ENCODE measurements at places on chromosomes 3 and 15.

DNA sequence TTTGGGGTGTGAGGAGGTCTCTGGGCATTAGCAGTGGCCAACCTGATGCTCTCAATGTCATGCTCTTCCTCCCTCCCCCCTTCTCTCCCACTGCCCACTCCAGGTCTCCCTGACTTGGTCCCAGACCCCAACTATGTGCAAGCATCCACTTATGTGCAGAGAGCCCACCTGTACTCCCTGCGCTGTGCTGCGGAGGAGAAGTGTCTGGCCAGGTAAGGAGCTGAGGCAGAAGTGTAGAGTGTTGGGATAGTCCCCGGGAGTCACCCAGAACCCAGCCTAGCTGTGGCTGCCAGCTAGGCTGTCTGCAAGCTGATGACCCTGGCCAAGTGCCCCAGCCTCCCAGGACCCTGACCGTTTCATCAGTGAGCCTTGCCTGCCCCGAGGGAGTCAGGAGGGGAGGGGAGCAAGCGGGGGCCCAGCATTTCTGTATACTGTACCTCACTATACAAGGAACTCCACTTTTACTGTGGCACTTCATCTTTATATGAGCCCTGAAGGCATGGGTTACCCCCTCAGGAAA is 16.5 kb downstream of the LOXL1 start:
- no peak for DNase-seq

DNA sequence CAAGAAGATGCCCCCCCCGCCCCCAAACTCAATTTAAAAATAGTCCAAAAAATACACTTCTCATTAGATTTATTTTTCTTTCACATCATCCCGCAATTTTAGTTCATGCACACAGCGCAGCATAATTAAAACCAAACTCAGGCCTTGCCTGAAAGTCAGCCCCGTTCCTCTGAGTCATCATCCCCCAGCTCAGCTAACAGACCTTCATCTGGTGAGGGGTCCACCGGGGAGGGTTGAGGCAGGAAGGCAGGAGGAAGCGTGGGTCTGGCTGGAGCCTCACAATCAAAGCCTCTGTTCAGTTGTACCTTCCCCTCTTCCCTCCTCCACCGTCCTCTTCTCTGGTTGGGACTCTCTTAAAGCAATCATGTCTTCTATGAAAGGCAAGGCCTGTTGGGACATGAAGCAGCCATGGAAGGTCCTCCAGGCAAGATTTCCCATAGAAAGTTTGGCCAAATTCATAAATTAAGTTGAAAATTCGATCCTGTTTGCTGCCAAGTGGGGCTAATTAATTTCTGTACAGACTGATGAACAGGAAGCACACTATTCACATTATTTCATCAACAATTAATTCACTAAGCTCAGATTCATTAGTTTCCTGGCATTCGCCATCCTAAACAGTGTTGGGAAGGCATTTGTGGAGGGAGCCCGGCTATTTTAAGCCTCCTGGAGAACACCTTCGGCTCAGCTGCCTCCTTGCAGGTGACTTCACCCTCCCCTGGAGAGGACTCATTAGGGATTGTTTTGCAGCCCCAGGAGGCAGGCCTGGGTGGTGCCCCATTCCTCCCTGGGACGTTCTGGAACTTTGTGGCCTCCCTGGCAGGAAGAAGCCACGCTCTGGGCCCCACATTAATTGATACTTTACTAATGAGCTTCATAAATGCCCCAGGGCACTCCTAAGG is 72.3 kb upstream of the BNC1 start:
- DNase-seq: no peak

DNA sequence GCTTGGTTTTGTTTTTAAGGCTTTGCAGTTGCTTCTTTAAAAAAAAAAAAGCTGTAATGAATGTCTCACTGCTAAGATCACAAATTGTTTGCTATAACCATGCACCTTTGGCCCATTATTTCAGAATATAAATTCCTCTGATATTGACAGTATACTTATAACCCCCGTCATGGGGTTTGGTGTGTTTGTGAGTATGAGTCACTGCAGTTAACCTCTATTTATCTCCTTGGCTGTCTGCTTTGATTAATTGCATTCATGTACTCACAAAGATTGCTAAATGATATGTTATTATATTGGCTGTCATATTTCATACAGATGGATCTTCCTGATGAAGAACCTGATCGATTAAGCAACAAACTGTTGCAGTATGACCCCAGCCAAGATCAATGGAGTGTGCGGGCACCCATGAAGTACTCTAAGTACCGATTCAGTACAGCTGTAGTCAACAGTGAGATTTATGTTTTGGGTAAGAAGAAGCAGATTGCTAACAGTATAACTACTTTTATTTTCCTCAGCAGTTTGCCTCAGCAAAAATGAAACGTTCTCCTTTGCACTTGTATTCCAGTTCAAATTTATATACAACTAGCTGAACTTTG is 14.9 kb downstream of the KBTBD12 start:
- DNase-seq: no peak

DNA sequence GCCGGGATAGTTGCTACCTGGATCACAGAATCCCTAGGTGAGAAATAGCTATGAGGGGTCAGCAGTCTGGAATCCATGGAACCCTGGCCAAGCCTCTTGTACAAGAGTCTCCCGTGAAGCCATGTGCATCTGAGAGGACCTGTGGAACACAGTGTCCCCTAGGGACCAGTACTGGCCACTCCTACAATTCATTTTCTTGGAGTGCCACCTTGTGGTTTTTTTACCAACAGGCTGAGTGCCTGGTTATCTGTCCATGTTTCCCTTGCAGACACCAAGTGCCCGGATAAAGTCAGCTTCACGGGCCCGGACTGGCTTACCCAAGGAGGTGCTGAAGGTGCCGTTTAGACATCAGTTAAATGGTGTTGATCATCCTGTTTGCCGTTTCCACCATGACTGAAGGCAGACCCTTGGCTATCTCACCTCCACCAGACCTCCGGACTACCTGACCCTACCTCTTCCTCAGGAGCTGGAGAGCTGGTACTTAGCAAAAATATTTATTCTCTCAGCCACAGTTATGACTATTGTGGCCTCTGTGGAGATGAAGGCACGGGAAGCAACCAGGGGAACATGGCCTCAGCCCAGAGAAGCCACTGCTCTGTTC is 93.9 kb downstream of the RBPMS2 start:
- peak; percentile 67 for DNase-seq

- no peak for DNase-seq
These were observed 529.8 kb downstream of the MAGI1 start for GRCh38 chr3:65508750-65509422.

DNA sequence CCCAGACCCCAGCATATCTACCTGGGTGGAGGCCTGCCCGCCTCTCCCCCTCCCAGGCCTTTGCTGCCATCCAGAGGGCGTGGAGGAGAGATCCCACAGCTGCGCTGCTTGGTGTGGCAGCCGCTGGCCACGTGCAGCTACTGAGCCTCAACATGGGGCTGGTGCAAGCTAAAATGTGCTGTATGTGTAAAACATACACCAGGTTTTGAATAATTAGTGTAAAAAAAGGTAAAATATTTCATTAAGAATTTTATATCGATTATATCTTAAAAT is 95.8 kb downstream of the SEC22A start:
- no peak for DNase-seq

DNA sequence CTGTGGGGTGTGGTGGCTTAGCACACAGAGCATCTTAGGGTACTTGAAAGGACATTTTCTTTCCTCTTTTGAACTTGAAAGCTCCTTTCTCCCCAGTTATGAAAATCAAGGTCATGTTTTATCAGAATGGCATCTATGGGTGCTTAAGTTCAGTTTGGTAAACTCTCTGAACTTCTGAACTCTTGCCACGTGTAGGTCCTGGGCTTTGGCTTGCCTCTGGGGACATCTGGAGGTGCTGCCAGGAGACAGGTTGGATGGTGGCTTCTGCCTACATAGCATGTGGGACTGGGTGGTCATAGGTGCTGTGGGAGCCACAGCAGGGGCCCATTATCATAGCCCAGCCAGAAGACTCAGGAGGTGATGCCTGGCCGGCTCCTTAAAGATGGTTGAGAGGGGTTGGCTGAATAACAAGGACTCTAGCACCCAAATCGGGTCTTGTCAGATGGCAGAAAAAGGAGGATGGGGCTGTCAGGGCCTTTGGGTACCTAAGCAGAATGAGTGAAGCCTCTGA is 15.6 kb downstream of the GHRL start:
- DNase-seq: no peak

DNA sequence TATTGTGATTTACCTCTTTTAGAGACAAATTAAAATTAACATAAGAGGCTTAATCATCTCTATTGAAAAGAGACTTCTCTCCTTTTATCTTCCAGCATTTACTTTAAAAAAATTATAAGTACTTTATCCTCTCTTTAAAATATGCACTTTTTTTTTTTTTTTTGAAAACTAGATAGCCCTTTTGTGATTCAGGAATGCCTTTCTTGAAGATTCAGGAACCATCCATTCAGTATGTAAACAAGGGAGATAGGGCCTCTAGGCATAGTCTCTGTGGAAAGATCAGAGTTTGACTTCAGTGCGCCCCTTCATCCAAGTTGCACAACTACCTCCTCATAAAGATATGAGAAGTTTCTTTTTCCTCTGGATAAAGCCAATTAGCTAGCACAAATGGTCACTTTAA is 1163.7 kb downstream of the SI start:
- no peak for DNase-seq

DNA sequence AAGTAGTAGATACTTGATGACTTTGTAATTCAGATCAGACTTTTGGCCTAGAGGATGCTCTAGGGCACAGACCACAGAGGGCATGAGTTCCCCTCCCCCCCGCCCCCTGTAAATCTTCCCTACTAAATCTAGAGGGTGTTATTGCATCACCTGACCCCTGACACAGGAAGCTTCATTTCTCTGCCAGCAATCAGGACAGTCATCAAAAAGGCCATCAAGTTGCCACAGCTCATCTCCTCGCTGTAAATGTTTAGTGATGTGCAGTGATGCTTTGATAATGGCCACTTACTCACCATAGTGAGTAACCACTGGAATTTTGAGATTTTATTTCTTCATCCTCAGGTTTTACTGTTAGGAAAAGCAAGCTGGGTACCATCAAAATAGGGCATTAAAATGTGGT is 289.2 kb upstream of the CHRM5 start:
- DNase-seq: no peak

DNA sequence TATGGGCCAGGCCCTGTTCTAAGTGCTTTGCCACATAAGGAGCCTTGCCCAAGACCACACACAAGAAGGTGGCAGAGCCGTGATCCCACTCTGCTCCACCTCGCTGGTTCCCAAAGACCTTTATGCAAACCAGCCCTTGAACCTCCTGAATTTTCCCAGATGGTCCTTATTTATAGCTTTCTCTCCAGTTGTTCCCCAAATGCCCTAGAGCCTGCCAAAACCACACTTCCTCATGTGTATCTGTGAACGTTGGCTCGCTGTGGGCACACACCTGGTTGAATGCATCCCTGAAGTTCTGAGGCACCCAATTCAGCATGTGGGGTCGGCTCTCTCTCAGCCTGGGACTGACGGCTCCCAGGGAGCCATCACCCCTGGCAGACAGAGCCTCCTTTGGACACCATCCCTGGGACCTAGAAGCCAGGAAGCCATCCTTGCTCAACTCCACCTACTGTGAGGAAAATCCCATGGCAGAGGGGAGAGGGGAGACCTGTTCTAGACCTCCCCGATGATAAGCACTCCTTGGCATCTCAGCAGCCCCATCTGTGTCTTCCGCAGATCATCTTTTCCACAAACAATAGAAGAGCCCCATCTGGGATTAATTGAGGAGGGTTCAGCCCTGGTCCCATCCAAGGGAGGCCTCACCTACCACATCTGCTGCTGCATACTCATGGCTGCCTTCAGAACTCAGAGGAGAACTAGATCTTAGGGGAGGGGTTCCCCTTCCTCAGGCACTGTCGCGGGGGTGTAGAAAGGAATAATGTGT is 42.3 kb upstream of the LIMD1 start:
- no peak for DNase-seq

DNA sequence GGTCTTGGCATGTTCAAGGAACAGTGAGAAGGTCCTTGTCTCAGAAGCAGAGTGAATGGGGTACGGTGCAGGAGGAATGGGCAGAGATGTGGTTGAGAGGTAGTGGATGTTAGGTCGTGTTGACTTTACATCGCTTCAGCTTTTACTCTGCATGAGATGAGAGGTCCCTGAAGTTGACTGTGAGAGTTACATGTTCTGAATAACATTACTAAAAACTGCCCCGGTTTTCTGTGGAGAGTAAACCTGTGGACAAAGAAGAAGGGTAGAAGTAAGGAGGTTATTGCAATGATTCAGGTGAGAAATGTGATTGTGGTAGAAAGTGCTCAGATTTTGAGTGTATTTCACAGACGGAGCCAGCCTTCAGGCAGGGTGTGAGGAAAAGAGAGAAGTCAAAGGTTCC is 105.6 kb downstream of the ARNT2 start:
- DNase-seq: no peak

GRCh38 chr3:48881006-48881405 is 17.7 kb downstream of the SLC25A20 start:
- no peak for DNase-seq

- DNase-seq: no peak
These were observed 18.3 kb downstream of the ANKRD63 start for GRCh38 chr15:40264321-40265153.

DNA sequence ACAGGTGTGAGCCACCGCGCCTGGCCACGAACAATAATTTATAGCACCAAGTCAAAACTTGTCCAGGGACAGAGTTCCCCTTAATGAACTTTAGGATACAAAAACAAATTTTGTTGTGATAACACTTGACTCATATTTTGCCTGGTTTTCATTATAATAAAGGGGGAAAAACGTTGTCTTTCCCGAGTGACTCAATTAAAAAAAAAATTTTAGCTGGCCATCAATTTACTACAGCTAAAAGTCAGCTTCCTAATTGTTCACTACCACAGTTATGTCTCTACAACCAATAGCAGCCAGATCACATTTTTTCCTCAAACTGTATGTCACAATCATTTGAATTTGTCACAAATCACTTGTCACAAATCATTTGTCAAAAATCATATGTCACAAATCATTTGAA is 116.0 kb downstream of the P3H2 start:
- DNase-seq: no peak

GRCh38 chr3:63042833-63043232 is 167.6 kb upstream of the CADPS start:
- no peak for DNase-seq

DNA sequence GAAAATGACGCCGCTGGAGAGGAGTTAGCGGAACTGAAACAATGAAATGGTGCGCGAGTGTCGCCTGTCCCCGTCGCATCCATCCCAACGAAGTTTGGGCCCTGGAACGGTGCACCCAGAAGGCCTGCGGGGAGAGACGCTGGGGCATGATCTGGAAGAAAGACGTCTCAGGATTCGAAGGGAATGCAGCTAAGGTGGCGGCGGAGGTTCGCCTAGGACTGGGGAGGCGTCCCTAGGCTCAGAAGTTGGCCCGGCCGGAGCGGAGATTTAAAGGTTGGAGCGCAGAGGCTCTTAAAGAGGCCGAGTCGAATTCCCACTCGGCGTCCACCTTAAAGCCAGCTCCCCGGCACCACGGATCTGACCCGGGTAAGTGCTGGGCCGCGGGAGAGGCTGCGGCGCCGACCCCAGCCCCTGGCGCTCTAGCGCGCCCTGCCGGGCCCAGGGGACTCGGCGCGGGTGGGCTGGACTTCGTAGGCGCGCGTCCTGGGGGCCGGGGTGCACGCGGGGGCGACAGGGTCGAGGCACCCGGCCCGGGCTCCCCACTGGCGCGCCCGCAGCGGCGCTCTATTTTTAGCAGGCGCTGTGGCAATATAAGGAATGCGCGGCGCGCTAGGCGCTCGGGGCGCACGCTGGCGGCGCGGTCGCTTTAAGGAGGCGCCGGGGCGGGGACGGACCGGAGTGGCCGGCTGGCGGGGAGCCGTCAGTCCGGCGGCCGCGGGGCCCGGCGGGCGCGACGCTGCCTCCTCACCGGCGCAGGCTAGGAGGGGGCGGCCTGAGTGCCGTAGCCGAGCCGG is at the start of gene MRAS:
Gene MRAS, plus strand, starts transcription at position 620 of the 794 bp plus-strand sequence. CDS start 24,305 bp downstream, outside the sequence.
- DNase-seq: peak; percentile 84
